Hippocampal formation (tissue), 2 donors: ENCODE measurements at places on chromosomes 12 and 14.

GRCh38 chr14:63248211-63248610, 44.0 kb downstream of the RHOJ start:
- DNase-seq = no peak

- no peak for DNase-seq
Measured at GRCh38 chr12:52337054-52337453, 15.9 kb upstream of the KRT83 start.

DNA sequence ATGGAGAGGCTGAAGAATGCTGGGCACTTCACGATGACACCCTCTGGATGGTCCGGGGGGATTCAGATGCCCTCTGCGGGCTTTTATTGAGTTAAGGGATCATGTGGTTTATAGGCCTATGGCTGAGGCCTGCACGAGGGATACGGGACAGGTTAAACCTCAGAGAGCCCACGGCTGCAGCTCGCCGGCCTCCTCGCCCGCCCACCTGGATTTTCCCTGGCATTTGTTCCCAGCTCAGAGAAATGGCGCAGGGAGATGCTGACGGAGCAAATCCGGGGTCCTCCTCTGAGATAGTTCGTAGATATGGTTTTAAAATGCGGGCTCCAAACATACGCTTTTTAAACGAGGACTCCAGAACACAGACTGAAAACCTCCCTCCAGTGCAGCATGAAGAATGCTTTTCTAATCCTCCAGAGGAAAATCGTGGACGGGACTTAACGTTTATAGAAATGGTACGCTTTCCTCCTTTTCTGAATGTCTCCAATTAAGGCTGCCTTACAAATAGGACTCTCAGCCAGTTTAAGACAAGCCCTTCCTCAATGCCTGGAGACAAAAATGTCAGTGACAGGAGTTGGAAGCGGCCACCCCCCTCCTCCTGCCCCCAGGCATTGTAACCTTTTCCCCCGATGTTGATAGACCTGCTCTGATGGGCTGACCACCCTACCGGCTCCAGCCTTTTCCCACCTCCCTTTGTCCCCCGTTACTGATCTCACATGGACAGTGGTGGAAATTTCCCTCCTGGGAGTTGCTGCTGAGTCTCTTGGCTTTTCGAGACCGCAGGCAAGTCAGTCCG, 16.6 kb downstream of the CCND2 start:
- DNase-seq = no peak

DNA sequence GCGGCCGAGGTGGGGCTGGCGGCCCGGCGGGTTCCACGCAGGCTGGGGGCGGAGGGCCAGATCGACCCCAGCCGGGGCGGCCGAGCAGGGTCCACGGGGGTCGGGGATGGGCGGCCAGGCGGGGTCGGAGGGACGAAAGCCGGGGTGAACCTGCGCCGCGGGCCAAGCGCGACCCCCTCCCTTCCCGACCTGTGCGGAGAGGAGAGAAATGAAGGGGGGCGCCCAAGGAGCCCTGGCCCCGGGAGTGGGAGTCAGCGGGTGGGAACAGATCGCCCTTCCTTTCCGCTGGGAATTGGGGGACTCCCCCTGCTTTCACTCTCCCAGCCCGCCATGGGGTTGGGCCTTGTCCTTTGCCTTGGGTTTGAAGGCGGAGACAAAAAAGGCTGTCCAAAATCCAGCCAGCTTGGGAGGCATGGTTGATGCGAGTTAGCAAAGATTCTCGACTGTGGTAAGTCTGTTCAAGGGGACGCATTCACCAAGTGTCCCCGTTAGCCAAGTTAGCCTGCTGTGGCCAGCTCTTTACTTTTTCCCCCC, 559 bp upstream of the CKAP4 start:
- DNase-seq = peak; percentile 43

DNA sequence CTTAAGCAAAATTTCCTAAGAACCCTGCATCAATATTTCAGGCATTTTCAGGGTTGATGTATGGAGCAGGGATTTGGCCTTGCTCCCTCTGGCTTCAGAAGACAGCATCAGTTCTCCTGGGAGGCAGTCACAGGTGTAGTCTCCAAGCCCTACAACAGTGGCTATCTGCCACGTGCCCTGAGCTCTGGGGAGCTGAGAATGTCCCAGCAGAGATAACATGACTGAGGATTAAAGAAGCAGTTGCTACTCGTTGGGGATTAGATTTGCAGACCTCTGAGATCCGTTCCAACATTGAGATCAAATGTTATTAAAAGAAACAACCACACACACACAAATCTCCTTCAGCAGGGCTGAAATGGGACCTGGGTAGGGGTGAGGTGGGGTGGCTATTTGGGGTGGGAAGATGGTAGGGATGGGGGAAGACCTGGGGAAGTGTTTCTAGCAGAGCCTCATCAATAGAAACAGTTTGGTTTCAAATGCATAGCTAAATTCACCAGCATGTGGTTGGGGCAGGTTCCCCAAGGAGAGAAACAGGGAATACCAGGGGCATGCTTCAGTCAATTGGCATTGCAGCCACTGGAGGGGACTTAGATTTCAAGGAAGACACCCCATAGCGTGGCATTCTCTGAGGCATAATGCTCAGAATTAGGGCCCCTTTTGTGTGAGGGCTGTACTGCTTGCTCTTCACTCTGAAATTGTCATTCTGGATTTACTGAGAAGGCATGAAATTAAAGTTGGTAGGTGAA, 15.2 kb upstream of the FAM234B start:
- DNase-seq = no peak

DNA sequence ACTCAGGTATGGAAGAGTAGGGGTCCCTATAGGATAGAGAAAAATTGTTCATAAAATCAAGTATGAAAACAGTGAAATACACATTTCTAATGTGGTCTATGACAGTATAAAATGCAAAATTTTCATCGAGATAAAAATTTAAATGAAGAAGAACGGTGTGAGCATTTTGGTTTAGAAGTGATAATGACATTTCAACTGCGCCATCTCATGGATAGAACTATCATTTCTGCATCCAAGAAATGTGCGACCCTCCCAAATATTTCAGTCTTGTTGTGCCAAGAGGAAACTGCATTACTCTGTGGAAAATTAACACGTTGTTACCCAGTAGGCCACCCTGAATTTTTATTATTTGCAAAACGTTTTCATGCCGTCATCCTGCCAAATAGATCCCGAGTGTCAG, 108.8 kb downstream of the CRACR2A start:
- no peak for DNase-seq

- DNase-seq = no peak
Measured at GRCh38 chr12:1083889-1084262, 92.9 kb downstream of the ERC1 start.

DNA sequence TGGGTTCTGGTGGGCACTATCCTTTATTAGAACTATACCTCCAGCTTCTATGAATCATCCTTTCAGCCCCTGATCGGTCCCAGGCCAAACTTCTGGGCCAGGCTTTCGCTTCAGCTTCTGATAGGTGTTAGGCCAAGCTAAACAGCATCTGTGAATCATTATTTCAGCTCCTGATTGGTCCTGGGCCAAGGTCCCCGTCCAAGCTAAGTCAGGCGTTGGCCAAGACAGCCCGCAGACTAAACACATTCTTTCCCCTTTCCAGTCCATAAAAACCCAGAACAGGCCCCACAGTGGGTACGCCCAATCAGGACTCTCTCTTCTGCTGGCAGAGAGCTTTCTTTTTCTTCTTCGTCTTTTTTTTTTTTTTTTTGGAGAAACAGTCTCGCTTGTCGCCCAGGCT, 1808.9 kb upstream of the SEL1L start:
- DNase-seq = no peak

- no peak for DNase-seq
Measured at GRCh38 chr12:97283297-97283696, 179.3 kb upstream of the RMST start.

GRCh38 chr12:70417121-70417520, 51.0 kb downstream of the KCNMB4 start:
- no peak for DNase-seq

DNA sequence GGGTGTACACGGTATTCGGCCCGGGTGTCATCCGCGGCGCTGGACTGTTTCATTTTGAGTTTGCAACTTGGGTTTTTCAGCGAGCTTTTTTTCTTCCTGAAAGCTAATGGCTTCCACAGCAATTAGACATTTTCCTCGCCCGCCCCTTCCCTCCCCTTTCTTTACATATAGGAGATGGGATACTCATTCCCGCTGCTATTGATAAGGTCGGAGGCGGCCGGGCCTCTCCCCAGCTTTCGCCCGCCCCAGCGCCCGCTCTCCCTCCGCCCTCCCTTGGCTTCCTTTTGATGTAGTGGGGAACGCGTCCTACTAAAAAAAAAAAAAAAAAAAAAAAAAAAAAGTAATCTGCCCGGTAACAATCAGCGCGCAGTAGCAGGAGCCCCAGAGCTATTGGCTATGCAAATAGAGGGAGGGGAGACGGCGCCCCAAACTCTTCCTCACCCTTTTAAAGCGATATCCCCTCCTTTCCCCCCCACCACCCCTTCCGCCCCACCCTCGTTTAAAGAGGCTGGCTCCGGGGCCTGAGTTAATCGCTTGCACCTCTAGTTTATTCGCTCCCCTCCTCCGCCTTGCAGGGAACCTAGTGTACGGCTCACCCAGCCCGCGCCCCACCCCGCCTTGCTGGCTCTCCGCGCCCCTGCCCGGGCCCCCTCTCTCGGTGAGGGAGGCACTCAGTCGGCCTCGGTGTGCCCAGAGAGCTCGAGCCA, 1.7 kb upstream of the CCND2 start:
- DNase-seq = peak; percentile 50

GRCh38 chr12:7161327-7161726, 28.2 kb upstream of the PEX5 start:
- no peak for DNase-seq

DNA sequence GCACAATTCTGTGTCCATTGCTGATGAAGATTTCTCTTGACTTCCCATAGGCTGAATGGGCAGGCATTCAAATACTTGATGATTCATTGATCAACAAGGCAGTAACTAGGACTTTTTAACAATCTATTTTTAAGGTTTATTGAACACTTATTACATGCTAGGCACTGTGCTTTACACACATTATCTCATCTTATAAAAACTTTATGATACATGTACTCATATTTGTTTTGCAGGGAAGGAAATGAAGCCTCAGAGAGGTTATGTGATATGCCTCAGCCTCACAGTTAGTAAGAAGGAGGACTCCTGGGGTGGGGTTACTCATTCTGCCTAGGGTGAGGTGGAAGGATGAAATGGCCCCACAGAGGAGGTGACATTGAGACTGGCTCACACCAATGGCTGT, 12.9 kb upstream of the EMP1 start:
- DNase-seq = no peak

DNA sequence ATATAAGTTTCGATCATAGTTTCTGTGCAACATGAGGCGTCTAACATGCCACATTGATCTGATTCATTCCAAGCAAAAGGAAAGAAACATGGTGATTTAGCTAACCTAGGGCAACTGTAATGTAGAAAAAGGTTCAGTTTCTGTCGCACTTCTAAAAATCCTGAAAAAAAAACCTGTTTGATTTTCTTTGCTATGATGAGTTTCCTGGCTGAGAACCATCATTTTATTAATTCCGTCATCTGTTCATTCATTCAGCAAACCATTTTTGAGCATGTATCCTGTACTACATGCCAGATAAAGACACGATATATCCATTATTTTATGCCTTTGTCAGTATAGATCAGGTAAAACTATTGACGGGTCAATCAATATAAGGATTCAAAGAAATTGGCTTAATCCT, 932.6 kb downstream of the GALC start:
- DNase-seq = no peak

DNA sequence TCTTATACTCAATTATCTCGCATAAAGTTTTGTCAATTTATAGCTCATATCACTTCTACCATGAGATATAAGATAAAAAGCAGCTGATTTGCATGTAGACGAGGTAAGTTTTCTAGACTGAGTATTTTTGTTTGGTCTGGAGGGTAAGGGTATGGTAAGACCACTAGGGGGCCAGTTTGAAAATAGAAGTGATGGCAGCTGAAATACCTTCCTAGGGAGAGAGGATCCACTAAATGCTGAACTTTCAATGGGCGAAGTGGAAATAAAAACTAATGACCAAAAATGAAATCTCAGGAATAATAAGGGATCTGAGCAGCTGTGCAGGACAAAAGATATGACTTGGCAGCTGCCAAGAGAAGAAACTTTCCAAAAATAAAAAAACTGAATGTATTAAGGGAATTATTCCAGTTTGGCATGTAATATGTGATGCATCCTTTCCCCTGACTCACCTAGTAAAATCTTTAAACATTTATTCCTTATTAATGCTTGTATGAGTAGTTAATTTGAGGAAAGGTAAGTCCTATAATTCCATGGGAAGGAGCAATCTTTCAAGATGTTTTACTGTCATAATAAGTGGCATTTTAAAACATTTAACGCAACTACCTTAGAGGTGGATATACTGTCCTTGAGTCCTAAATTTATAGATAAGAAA, 754.5 kb downstream of the C12orf50 start:
- no peak for DNase-seq

DNA sequence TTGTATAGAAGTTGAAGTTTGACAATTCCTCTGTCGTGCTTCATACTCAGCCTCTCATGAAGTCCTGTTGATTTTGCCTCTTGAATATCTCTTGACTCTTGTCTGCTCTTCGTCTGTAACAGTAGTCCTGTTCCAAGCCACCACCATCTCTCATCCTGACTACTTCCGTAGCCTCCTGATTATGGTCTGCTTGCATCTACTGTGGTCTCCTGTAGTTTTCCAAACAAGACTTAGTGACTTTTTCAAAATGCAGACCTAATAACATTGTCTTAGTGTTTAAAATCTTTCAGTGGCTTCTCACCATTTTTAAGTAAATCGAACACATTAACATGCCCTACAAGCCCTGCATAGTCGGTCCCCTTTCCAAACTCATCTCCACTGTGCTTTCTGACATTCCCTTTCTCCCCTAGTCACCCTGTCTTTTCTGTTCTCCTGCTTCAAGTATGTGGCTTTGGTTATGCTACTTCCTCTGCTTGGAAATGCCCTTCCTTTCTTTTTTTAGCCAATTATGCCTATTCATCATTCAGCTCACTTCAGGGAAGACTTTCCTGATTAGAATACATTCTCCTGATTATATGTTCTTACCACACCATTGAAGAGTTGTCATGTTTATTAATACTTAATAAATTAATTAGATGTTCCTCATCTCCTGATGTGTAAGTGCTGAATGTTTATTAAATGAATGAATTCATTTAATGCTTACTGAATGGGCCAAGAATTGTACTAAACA, 2.0 kb downstream of the SCYL2 start:
- no peak for DNase-seq

GRCh38 chr14:67140556-67140955, 48.7 kb upstream of the GARIN2 start:
- no peak for DNase-seq

- no peak for DNase-seq
Measured at GRCh38 chr12:49019443-49020324, 1.1 kb upstream of the PRKAG1 start.

DNA sequence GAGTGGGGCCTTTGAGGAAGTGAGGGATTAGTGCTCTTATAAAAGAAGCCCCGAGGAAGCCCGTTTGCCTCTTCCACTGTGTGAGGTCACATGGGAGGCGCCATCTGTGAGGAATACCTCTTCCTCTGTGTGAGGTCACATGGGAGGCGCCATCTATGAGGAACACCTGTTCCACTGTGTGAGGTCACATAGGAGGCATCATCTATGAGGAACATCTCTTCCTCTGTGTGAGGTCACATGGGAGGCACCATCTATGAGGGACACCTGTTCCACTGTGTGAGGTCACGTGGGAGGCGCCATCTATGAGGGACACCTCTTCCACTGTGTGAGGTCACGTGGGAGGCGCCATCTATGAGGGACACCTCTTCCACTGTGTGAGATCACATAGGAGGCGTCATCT, 69.7 kb downstream of the SLC24A4 start:
- DNase-seq = no peak

GRCh38 chr14:32073537-32074189, 3.4 kb upstream of the ARHGAP5 start:
- DNase-seq = peak; percentile 73

- no peak for DNase-seq
Measured at GRCh38 chr12:132439333-132439904, 50.5 kb upstream of the FBRSL1 start.

- DNase-seq = no peak
Measured at GRCh38 chr12:26197832-26198231, 2.5 kb downstream of the SSPN start.
